ENCODE measurements at places on chromosomes 7 and 10.

DNA sequence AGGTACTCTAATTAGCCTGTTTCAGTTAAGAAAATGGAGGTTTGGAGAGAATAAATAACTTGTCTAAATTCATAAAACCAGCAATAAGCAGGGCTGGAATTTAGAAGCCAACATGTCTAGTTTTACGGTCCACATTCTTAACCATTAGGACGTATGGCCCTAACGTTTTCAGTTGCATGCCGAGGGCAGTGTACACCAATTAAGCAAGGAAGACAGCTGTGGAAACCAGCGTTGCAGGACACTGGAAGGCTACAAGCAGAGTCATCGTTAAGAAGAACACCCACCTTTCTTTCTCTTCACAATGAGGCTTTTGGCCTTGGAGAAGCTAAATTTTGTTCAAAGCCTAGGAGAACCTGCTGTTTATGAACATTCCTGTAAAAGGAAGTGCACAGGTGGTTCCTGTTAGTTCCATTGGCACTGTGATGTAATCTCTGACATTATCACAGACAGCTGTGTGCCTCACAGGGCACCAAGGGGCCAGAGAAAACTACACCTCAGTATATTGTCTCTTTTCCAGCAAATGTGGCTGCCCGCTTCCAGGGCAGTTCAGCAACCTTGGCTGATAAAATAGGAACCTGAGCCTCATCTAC, 21.0 kb downstream of the MPP7 start:
- no peak for DNase-seq

DNA sequence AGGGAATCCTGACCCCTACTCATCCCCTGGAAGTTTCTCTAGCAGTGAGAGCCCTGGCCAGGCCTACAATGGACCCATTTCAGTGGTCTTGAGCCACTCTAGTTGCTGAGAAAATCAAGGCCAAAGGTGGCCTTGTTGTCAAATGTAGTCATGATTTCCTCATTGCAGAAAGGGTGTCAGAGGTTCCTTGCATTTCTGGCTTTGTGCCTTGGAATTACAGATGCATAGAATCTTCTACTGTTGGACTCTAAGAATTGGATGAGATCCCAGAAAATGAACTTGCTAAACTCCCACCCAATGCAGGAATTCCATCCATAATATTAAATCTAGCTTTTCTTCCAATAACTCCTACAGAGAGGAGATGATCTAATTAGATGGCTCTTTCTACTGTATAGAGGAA, 12.2 kb downstream of the CPA2 start:
- DNase-seq: no peak

DNA sequence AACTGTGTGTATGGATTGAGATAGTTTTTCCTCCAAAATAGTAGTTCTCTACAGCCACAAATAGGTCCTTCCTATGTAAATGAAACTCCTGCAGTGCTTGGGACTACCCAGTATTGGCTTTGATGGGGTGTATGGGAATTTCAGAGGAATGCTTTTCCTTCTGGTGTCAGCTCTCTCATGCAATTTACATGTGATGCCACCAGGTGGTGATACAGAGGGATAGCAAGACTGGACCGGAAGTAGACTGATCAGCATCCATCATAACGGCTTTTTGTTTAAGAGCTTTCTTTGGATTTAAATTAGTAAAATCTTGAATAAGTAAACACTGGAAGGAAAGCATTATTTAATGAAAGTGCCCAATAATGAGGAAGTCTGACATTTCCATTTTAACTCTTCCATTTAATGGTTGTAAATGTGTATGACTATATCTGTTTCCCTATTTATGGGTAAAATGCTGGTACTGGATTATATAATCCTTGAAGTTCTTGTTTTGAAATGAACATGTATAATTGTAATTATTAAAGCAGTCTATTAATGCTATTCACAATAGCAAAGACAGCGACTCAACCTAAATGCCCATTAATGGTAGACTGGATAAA, 22.7 kb downstream of the DYNC1I1 start:
- DNase-seq: no peak

DNA sequence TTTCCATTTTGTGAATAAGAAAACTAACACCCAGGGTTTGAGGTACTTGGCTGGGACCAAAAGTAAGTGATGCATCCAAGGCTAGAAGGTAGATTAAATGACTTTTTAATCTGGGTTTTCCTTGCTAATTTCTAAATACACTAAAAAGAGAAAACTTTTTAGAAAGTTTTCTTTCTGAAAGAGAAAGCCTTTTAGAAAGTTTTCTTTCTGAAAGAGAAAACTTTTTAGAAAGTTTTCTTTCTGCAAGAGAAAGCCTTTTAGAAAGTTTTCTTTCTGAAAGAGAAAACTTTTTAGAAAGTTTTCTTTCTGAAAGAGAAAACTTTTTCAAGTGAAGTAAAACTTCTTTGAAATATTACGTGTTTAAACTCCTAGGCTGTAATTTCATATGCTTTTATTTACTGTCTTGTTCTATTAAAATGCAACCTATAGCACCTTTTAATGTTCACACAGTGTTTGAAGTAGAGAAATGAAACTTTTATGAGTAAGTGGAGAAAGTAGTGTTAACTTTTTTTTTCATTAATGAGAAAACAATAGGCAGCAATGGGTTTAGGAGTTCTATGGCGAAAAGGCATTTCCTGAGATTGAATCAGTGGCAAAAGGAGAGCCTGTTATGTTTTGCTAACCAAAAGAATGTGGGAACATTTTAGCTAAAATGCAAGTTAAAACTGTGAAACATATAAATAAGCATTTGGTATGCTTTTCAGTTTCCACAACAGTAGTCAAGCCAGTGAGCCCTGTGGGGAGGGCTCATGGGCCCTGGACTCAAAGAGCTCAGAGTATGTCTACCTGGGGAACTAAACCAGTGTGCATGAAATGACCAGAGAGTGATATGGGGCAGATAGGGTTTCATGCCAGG, 103.7 kb downstream of the RBM20 start:
- no peak for DNase-seq

DNA sequence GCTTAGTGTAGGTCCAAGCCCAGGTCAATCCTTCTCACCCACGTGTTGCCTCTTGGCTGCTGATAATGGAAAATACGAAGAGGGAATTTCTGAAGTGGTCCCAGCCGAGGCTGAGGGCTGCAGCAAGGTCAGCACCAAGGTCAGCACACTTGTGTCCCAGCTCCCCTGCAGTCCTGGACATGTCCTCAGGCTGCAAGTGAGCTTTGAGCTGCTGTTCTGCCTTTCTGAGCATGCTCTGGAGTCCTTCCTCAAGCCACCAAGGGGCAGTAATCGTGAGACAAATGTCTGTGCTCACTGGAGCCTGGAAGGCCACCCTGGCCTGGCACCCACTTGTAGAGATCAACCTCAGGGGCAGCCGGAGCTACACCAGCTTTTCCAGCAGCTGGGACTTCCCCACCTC, 28.3 kb downstream of the DRGX start:
- peak; percentile 46 for DNase-seq

DNA sequence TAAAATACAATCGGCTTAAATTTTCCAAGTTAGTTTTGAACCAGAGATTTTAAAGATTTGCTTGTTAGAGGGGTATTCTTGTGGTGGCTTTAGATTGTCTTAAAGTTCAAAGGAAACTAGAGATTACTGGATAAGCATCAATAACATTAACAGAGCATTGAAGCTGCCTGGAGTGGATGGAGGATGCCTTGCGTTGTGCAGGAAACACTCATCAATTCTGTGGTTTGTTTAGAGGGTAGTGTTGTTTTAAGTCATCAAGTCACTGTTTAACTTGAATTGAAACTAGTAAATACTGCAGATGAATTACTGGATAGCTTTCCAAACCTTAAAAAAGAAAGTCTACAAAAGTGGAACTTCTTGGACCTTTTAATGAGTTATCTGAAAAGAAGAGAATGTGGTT, 218.6 kb downstream of the CELF2 start:
- no peak for DNase-seq

- peak; percentile 22 for DNase-seq
These were observed 39.8 kb downstream of the CAMK2B start for GRCh38 chr7:44285561-44285960.

DNA sequence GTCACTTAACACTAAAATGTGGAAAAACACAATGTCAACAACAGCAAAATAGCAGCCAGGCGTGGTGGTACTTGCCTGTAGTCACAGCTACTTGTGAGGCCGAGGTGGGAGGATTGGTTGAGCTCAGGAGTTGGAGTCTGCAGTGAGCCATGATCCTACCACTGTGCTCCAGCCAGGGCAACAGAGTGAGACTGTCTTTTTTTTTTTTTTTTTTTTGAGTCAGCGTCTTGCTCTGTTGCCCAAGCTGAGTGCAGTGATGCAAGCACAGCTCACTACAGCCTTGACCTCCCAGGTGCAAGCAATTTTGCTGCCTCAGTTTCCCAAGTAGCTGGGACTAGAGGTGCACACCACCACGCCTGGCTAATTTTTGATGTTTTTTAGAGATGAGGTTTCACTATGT, 6.1 kb downstream of the KCTD7 start:
- DNase-seq: no peak

DNA sequence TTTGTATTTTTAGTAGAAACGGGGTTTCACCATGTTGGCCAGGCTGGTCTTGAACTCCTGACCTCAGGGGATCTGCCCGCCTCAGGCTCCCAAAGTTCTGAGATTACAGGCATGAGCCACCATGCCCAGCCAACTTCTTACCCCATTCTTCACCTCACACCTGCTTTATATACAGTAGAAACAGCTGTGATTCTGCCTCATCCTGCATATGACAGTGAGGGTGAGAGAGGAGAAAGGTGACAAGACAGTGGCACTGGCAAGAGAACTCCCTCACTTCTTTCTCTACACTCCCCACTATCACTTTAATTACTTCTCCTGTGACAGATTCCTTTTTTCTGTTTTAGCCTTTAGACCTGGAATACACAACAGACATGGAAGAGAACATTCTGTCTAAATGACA, 61.8 kb upstream of the CAPZA2 start:
- no peak for DNase-seq
